ENCODE measurements at places on chromosomes 1 and 21. TPM values are rescaled to one million over a fixed set of nuclear protein-coding genes. Genes with fewer than 3 reads are reported as not detected.

Gene TMCO4
- total RNA-seq: 4.2 TPM

Gene EPHX1
- 95.8 TPM for total RNA-seq

Gene DMRTA2
- total RNA-seq: not detected

Gene GPR161
- total RNA-seq: 1.3 TPM

Gene TNFRSF25
- 2.6 TPM for total RNA-seq

Gene BRDT
- total RNA-seq: not detected

DNA sequence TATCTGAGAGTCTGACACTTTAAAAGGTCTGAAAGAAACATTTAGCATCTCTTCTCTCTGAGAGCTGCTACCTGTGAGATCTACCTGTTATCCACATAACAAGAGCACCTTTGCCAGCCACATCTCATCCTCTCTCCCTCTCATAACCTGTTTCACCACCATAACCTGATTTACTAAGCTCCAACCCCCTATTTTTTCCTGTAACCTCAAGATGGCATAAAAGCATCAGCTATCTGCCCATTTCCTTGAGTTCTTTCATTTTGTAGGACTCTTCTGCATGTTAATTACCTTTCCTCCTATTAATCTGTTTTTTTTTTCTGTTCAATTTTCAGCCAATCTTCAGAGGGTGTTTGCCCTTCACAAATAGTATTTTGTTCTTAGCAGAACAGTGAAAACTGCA lies 136.5 kb upstream of the KCNK1 start:
- no peak for DNase-seq

- no peak for DNase-seq
Observed at GRCh38 chr1:110118636-110119396, 6.6 kb downstream of the UBL4B start.

DNA sequence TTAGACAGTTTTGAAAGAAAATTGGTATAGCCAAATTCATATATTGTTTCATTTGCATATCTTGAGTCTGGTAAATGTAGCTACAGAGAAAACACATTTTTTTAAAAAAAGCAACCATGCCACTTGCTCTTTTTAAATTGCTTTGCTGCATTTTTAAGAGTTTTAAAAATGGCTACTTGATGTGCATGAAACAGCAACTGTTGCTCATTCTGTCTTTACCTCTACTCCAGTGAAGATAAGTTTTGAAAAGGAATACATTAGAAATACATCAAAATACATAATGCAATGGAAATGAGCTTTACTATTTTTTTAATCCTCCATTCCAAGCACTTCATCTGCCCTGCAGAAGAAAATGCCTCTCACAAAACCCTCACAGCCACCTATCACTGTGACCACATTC lies 95.5 kb downstream of the IFI44 start:
- DNase-seq: no peak

GRCh38 chr1:216904471-216904870 lies 181.2 kb upstream of the ESRRG start:
- no peak for DNase-seq

DNA sequence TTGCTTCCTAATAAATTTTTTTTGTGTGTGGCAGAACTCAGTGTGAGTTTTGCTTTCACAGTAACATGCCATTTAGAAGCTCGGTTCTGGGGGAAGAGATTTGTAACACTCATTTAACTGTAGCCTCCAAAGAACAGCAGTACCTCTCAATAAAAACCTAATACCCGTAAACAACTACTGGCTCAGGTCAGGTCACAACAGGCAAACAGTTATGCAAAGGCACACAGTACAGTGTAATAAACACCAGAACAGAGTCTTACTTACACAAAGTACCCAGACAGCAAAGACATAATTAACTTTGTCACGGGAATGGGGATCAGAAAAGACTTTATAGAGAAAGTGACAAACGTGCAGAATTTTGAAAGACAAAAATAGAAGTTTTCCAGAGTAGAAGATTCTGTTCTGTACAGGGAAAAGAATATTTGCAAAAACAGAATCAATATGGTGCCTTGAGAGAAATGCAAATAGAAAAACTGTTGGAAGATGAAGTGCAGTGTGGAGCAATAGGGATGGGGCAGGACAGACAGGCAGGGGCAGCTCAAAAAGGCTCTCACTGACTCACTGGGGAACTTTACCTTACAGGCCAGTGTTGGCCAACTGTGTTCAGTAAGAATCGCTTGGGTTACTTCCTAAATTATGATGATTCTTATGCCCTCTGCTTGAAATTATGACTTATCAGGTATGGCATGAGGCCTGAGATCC lies 38.8 kb downstream of the EGLN1 start:
- no peak for DNase-seq

DNA sequence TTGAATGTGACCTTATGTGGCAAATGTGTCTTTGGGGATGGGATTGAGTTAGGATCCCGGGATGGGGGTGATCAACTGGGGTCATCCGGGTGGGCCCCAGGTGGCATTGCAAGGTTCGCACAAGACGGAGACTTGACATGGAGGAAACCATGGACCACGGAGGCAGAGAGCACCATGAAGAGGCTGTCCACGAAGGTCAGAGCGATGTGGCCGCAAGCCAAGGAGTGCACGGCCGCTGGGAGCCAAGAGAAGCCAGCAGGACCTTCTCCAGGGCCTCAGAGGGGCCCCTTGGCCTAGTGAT lies 22.3 kb upstream of the COL18A1 start:
- DNase-seq: peak; percentile 7

DNA sequence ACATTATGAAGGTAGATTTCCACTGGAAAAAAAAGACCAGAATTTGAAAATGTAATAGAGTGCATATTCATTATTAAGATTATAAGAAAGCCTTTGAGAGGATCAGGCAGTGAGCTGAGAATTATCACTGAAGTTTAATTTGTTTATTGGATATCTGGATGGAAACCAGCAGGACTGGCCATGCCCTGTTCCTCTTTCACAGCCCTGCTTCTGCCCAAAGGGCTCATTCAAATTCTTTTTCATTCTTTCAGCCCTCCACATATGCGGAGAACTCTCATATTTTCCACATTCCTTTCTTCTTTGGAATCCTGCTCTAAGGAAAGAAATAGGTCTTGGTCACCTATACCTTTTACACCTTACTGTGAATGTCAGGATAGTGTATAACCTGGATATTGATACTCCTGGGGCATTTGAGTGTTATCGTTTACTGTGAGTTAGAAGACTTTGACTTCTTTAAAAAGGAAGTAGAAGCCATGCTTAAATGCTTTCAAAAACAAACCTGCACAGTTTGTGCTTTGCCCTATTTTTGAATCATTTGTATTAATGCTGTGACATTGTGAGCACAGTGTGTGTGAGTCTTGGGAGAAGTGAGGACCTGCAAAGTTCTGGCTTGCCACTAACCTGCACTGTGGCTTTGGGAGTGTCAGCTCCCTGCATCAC lies 35.5 kb downstream of the ST6GALNAC3 start:
- DNase-seq: no peak

DNA sequence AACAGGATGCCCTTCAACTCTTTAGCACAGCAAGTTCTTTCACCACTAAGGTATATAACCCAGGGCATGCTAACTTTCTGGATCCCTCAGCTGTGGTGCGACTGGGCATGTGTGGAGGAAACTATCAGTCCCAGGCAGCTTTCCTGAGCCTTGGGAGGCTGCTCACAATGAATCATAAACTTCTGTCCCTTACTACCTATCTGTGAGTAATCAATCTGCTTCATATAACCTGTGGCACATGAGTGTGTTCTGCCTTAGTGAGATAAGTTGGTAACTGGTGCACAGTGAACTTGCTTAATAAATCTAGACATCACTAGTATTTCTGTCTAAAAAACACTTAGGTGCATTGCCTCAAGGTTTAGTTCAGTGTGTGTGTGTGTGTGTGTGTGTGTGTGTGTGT lies 158.0 kb downstream of the GPATCH2 start:
- no peak for DNase-seq

DNA sequence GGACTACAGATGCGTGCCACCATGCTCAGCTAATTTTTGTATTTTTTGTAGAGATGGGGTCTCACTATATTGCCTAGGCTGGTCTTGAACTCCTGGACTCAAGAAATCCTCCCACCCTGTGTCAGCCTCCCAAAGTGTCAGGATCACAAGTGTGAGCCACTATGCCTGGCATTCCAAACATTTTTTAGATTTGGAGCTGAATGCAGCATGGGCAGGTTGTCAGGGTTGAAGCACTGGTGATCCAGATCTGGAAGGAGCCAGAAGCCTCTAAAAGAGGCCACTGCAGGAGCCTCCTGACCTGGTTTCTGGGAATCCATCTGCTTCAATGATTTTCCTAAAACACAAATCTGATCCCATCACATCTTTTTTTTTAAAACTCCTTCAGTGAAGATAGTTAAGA lies 1.8 kb upstream of the CTPS1 start:
- no peak for DNase-seq

DNA sequence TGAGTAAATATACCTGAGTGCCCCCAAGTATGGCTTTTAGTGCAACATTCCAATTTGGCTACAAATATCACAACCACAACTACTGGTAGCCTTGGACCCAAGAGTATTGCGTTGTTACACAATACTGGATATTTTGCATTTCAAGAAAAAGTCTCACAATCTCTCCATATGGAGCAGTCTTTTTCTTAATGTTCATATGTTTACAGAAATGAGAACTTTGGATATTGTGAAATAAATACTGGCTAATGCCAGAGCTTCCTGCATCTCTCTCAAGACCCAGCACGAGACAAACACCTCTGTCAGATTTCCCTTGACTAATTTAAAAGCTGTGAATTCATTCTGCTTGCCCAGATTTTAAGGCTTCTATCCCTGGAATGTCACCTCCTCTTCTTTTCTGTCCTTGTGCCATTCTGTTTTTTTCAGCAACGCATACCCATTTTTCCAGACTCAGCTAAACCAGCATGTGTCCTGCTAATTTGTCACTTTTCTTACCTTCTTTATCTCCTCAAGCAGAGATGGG lies 136.2 kb upstream of the BACE2 start:
- no peak for DNase-seq

DNA sequence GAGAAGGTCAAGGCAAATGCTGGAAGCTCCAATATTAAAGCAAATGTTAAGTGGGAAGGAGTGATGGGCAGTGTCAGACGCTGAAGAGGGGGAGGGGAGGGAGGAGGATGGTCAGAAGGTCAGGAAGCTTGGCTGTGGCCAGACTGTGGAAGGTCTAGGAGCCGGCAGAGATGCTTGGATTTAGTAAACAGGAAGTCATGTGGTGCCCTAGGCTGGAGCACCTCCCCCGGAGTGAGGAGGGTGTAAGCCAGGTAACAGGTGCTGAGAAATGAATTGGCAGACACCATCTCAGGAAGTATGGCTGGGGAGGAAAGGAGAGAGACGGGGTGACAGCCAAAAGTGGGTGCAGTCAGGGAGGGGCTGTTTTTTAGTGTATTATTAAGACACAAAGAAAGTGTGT lies 17.7 kb downstream of the CSMD2 start:
- no peak for DNase-seq

- no peak for DNase-seq
Observed at GRCh38 chr1:232764458-232765251, 40.6 kb upstream of the MAP10 start.

DNA sequence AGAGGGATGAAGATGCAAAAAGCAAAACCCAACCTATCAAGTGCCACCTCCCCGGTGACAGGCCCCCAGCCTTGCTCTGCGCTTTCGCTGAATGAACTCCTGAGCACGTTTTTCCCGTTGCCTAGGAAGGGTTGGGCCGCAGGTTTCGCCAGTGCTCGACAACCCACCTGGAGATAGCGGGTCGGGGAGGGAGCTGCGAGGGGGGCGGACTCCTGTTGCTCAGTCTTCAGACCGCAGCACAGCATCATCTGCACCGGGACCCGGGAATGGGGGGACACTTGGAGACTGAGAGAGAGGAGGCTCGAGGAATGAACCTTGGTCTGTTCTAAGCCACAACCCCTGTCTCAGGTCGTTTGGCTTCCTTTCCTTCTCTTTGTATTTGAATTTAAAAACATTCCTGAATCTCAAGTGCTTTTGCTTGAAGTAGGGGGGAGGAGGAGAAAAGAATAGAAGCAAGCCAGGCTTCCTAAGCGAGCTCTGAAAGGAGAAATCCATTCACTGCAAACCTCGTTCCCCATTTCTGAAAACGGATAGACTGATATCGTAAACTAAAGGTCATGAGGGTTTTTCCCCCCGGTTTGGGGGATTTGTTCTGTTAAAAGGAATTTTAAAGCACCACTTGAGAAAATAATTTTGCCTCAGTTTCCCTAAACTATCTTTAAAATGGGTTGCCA lies 1.2 kb downstream of the AK5 start:
- DNase-seq: no peak

GRCh38 chr1:109864930-109865612 lies 45.6 kb upstream of the CSF1 start:
- peak; percentile 41 for DNase-seq

- DNase-seq: no peak
Observed at GRCh38 chr1:167263819-167264464, 43.3 kb downstream of the POU2F1 start.

- DNase-seq: no peak
Observed at GRCh38 chr1:233005703-233006102, 55.3 kb downstream of the NTPCR start.

DNA sequence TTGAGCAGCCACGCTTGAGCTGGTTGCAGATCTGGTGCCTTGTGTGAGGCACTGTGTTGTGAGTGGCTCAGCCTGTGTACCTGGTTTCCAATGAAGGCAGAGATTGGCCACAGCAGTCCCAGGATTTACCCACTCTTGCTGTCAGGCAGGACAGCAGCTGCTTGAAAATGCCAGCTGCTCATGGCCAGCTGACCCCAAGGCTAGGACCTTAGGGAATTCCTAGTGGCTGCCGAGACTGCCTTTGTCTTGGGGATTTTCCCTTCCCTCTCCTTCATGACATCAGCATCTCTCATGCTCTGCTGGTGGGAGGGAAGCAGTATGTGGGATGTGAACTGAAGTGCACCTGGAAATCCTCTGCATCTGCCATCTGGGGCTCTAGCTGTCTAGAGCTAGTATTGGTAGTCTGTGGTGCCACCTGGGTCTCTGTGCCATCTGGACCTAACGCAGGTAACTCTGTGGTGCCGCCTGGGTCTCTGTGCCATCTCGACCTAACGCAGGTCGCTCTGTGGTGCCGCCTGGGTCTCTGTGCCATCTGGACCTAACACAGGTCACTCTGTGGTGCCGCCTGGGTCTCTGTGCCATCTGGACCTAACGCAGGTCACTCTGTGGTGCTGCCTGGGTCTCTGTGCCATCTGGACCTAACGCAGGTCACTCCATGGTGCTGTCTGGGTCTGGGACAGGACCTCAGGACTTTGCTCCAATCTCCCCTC lies 3.8 kb upstream of the LRRC47 start:
- DNase-seq: no peak

GRCh38 chr21:26708223-26708800 lies 135.2 kb upstream of the CYYR1 start:
- no peak for DNase-seq

- no peak for DNase-seq
Observed at GRCh38 chr21:27315373-27315772, 348.5 kb upstream of the ADAMTS5 start.

GRCh38 chr1:19076841-19077616 lies 120.6 kb upstream of the IFFO2 start:
- peak; percentile 10 for DNase-seq

GRCh38 chr1:228226141-228226874 lies 18.5 kb downstream of the OBSCN start:
- no peak for DNase-seq

Measured in psoas muscle (tissue), 8 donors.